ENCODE measurements at places on chromosomes 6 and 20.
A peak's percentile ranks its signal among the peaks of the same experiment; 100 is the strongest.

DNA sequence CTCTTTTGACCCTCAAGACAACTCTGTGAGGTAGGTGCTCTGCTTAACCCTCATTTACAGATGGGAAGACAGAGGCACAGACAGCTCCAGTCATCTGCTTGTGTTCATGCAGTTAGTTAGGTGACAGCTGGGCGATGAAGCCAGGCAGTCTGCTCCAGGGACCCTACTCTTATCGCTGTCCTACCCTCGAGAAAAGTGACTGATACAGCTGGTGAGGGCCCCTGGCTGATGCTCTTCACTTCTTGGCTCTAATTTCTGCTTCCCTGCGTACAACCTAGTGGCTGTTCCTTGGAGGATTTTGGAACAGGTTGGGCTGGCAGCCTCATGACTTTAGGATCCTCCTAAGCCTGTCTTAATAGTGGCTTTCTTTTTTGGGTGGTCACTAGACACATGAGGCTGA is 9.1 kb upstream of the TJAP1 start:
- no peak for DNase-seq

DNA sequence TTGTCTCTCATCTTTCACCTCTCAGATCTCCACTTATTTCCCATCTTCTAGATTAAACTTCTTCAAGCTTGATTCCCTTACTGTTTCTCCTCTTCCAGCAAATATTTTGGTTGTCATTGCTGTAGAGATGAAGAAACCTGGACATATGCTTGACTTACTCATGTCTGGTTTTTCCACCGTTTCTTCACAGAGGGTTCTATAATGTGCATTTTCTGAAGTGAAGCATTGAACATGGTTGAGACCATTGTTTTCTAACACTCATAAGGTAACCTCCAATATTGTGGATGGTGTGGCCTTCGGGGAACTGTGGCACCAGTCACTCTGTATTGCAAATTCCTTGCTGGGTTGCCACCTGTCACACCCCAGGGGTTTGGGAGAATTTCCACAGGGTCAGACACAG is 237.2 kb downstream of the PLCB1 start:
- DNase-seq = no peak

GRCh38 chr20:62062661-62063314 is 2.9 kb downstream of the TAF4 start:
- DNase-seq = no peak

DNA sequence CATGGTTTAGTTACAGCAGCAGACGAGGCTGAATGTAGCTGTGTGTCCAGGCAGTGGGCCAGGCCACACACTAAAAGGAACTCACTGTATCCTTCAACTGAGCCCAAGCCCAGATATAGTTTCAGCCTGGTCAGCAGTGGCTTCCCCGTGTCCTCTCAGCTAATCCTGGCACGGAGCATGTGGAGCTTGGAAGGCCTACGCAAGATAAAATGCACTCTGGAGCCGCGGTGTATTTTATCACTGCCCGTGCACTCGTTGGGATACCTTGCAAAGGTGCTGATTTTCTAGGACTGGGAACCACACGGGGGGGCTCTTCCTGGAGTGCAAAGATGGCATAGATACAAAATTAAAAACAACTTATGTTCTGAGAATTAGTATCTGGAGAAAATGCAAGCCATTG is 48.4 kb upstream of the IYD start:
- peak; percentile 86 for DNase-seq

DNA sequence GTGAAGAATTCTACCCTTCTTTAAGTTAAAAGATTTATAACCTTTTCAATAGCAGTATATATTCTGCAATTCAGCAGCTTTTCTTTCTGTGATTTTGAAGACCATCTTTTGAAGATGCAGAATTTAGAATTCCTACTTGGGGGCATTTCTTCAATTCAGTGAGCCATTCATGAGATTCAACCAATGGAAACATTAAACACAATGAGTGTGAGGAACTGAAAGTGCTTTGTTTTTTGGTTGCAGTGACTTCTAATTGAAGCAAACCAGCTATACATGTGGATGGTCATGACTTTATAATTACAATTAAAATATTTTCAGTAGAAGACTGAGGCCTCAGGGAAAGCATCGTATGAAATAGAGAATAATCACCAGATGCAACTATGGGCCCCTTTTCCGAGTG is 108.3 kb downstream of the CARMIL1 start:
- no peak for DNase-seq

GRCh38 chr6:834190-834589 is 141.3 kb upstream of the EXOC2 start:
- DNase-seq = no peak

DNA sequence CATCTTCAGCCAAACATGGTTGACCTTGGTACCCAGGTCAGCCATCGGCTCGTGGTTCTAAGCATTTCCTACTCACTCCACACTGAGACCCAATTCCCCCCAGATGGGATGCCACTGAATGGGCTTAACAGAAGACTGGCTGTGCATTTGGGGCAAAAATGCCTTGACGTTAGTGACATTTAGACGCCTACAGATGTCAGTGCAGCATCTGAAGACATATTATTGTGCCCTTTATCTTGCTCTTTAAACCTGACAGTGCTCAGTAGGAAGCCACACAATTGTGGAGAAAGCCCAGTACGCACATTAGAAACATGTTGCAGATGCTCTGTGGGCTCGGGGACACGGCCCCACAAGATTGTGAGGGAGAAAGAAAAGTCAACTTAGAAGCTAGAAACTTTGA is 414.7 kb downstream of the PTPRT start:
- no peak for DNase-seq

GRCh38 chr20:19690462-19690861 is 67.6 kb upstream of the RIN2 start:
- no peak for DNase-seq

GRCh38 chr6:11968241-11968806 is 43.8 kb upstream of the HIVEP1 start:
- no peak for DNase-seq

DNA sequence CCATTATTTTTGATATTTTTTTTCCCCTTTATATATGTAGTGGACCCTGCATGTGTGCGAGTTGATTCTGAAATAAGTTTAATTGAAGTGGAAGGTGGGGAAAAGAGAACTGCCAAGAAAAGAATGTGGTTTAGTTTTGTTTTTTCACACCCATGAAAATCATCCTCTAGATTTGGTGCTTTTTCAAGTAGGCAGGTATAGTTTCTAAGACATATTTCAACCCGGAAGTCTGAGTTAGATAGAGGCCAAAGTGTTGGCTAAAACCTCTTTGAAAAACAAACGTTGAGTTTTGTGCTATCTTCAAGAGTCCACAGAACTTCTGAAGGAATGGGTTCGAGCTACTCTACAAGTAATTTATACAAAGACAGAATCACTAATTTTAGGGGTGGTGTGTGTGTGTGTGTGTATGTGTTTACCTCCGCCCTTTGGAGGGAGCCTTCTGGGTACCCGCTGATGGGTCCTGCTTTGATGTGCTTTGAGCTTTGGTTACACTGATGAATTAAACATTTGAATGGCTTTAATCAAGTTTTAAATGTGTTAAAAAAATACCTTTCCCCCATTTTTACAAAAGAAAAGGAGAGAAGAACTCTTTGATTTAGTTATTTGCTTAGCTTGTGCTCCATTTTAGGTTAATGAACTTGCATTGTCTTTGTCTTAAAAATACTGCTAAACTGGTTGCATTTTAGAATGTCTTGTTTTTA is 2.5 kb downstream of the RREB1 start:
- DNase-seq = no peak

GRCh38 chr6:3336066-3336786 is 77.5 kb downstream of the PSMG4 start:
- no peak for DNase-seq

- no peak for DNase-seq
Observed at GRCh38 chr6:166955865-166956443, 396 bp downstream of the RNASET2 start.

- no peak for DNase-seq
Observed at GRCh38 chr6:42084889-42085288, 34.6 kb downstream of the TAF8 start.

DNA sequence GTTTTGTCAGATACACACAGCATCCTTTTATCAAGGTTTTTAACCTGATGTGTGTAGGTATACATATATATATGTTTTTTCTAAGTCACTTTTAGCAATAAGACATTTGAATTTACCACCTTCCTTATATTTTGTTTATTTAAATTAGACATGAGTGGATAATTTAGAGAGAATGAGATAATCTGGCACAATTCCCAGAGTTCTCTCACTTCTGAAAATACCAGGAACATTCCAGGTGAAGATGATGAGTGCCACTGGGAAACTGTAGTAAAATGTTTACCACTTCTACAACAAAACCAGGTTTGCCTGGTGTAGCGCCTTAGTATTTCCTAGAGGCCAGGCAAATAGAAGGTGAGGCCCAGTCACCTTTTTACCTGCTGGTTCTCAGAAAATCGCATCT is 189.5 kb downstream of the TMEM242 start:
- no peak for DNase-seq

DNA sequence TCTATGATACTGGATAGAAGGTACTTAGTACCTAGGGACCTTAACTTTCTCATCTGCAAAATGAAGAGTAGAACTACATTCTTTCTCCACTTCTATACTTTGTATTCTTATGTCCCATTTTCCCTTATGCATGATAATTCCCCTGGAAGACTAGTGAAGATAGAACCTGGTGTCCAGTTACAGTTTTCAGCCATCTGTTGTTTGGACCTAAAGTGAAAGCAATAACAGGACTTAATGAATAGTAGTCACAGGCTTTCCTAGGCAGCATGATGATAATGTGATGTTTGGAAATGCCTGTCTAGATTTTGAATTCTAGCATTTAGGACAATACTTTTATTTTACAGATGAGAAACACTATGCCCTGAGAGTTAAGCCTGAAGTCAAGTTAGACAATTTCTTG is 153.8 kb downstream of the RIMS1 start:
- DNase-seq = no peak

DNA sequence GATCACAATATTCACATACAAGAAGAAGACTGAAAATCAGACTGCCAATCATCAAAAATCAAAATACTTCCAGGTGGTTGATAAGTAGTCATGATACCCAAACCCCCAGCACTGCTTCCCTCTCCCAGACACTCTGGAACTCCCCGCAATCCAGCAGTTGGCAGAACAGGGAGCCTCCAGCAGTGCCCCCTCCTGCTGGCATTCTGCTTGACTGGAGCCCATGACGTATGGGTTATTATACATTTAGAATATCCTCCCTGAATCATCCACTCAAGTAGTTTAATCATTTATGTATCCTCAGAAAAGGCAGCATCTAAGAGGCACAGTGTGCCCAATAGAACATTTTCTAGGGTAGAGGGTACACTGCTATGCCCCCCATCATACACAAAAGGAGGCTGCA is 9.3 kb upstream of the OGFRL1 start:
- no peak for DNase-seq

- DNase-seq = no peak
Observed at GRCh38 chr6:130381012-130381411, 15.2 kb downstream of the TMEM200A start.

GRCh38 chr20:48451401-48451800 is 376.4 kb downstream of the PREX1 start:
- no peak for DNase-seq

DNA sequence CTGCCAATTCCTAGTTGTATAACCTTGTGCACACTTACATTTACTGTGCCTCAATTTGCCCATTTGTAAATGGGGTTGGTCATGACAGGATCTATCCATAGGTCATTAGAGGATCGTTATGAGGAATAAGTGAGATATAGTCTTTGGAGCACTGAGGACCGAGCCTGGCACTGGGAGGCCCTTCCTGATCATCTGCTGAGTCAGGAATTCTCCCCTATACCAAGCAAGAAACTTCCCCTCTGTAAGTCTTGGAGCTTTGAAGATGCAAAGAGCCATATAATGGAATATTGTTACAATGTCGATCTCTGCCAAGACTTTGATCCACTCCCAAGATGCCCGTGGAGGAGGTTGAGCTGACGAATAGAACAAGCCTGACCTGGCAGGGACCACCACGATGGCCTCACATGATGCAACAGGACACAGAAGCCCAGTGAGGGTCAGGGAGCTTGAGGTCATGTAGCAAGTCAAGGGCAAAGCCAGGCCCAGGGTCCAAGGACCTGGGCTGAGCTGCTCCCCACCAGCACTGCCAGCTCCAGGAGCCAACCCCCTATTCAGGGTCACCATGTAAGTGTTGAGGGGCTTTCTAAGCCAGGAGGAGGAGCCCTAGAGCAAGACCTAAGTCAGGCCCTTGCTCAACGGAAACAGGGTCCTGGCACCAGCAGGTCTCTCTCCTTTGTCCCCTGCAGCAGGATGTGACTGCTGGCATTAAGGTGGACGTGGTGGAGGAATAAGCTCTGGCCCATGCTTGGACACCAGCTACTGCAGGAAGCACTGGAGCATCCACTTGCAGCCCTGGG is 16.7 kb downstream of the PDRG1 start:
- DNase-seq = no peak

DNA sequence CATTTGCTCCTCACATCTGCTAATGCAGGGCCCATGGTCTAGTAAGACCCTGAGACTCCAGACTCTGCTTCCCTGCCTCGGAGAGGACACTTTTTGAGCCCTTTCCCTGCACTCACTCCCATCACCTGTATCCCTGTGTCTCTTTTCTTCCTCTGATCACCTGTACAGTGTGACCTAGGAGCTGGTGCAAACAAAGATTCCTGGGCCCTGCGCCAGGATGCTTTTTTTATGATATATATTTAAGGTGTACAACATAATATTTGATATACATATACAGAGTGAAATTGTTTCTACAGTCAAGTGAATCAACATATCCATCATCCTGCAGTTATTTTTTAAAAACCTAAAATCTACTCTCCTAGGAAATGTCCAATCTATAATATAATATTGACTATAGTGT is 355.4 kb downstream of the MAFB start:
- no peak for DNase-seq

DNA sequence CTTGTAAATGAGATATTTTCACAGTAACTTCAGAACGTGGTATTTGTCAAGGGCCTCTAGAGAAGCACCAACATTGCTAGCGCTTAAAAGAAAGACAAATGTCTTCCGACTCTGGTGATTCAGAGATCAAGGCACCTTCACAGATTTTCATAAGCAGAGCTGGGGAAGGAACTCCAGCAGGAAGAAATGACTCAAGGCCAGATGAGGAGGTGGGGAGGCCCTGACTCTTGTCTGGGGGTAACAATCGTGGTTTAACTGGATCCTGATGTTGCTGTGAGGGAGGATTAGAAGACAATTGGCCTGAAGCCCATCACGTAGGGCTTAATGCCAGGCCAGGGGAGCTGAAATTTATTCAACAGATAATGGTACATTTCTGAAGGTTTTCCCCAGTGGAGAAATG is 122.9 kb upstream of the QKI start:
- no peak for DNase-seq

DNA sequence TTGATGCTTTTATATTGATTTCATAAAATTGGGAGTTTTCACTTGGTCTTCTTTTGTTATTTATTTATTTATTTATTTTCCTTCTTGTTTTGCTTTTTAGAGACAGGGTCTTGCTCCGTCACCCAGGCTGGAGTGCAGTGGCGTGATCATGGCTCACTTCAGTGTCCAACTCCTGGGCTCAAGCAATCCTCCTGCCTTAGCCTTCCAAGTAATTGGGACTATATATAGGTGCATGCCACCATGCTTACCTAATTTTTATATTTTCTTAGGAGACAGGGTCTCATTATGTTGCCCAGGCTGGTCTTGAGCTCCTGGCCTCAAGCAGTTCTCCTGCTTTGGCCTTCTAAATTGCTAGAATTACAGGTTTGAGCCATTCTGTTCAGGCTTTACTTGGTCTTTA is 38.3 kb upstream of the MYLK2 start:
- DNase-seq = no peak

GRCh38 chr20:5327356-5327755 is 10.6 kb upstream of the PROKR2 start:
- DNase-seq = no peak

All from left ventricle myocardium superior (tissue), 1 donor.